ENCODE measurements at places on chromosomes 2 and 18. TPM values are rescaled to one million over a fixed set of nuclear protein-coding genes. Genes with fewer than 3 reads are reported as not detected.

DNA sequence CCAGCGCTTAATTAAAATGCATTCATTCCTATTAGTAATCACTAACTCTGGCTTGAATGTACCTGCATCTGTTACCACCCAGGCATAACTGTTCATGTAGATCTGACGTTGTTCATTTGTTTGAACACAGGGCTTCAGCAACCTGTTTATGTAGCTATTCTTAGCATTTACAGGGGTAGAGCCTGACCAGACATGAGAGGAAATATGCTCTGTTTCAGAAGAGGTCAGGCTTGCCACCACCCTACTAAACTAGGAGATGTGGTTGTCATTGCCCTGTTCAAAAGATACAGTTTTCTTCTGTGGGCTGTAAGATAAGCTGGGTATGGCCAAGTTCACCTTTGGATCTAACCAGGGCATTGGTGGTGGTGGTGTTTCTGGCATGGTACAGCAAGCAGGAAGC, 8.8 kb downstream of the MGAT5 start:
- DNase-seq: no peak
- H3K27ac ChIP-seq: no peak overlapping the region
- peaks cover 33% of the 10 kb centered on the region for H3K4me1 ChIP-seq
- no peak overlapping the region for H3K4me3 ChIP-seq
- H3K36me3 ChIP-seq: no peaks in the 10 kb centered on the region

- H3K4me3 ChIP-seq: no peak overlapping the region
- no peak overlapping the region for H3K27ac ChIP-seq
- H3K4me1 ChIP-seq: no peaks in the 10 kb centered on the region
Measured at GRCh38 chr2:182666674-182667314, 49.3 kb upstream of the DNAJC10 start.

DNA sequence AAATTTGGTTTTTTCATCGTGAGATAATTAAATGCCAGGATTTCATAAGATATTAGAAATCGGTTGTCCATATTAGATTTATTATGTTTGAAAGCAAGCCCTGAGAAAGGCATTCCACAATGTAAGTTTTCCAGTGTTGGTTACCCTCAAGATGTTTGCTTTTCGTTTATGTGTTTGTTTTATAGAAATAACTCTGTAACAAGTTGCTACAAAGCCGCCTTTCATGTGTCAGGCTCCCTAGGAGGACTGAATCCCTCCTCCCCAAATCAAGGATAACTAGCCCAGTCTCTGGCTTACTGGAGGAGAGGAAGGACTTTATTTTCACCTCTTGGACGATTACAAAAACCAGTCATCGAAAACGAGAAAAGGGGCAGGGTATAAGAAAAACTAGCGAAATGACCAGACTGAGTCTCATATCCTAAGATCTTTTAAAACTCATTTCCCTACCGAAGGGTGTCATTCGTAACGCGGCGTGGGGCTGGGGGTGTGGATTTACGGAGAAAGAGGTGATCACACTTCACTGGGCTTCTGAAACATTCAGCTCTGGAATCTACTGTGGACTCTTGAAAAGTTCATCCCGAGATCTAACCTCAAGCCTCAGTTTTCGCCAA, 1.0 kb upstream of the PEX13 start:
- H3K27me3 ChIP-seq: no peaks in the 10 kb centered on the region
- H3K4me1 ChIP-seq: peaks cover 31% of the 10 kb centered on the region
- no peak for DNase-seq
- no peaks in the 10 kb centered on the region for H3K36me3 ChIP-seq
- peak overlapping the region; percentile 95 for H3K27ac ChIP-seq

DNA sequence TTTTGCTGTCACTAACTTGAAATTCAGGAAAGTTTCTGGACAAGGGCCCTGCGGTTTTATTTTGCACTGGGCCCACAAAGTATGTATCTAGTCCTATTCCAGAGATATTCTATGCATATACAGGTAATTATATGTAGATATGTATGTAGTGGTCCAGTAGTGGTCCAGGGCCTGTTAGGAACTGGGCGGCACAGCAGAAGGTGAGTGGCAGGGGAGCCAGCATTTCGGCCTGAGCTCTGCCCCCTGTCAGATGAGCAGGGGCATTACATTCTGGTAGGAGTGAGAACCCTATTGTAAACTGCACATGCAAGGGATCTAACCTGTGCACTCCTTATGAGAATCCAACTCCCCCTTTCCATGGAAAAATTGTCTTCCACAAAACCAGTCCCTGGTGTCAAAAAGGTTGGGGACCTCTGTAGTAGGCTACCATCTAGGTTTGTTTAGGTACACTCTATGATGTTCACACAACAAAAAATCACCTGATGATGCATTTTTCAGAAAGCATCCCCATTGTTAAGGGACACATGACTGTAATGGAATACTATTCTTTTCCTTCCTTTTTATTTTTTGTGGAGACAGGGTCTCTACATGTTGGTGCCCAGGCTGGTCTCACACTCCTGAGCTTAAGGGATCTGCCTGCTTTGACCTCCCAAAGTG, 2.8 kb upstream of the PPP4R3B start:
- H3K27me3 ChIP-seq: no peaks in the 10 kb centered on the region
- H3K36me3 ChIP-seq: no peaks in the 10 kb centered on the region
- DNase-seq: no peak
- peaks cover 29% of the 10 kb centered on the region for H3K4me1 ChIP-seq
- H3K4me3 ChIP-seq: no peak overlapping the region

TLX2 gene
- not detected for total RNA-seq
